ENCODE measurements at places on chromosomes 2 and 18. TPM values are rescaled to one million over a fixed set of nuclear protein-coding genes. Genes with fewer than 3 reads are reported as not detected.

Gene CPO
- total RNA-seq = 2.4 TPM

Gene KYNU
- total RNA-seq = 1.9 TPM

Gene KCNS3
- total RNA-seq = 31.2 TPM

Gene CCT4
- total RNA-seq = 429 TPM

Gene TMEM182
- 1.8 TPM for total RNA-seq

Gene FAM124B
- 0.22 TPM for total RNA-seq

Gene OSBPL1A
- total RNA-seq = 48.3 TPM

Gene AP1S3
- 3.3 TPM for total RNA-seq

Gene LYG2
- total RNA-seq = not detected

Gene DOK6
- total RNA-seq = 2.5 TPM

Gene REG1B
- not detected for total RNA-seq

Gene ZNF2
- 4.9 TPM for total RNA-seq

Gene LHCGR
- total RNA-seq = not detected

Gene CCBE1
- 1.3 TPM for total RNA-seq

Gene KLHL30
- total RNA-seq = 0.04 TPM

Gene GCG
- total RNA-seq = not detected

Gene FOXI3
- total RNA-seq = 1.7 TPM

Gene COL4A4
- 0.67 TPM for total RNA-seq

Gene MDH1B
- total RNA-seq = 2.0 TPM

Gene POTEI
- 0.07 TPM for total RNA-seq

Measured in H7 (cell line).